ENCODE measurements at places on chromosomes 6 and 20.

- DNase-seq = no peak
Observed at GRCh38 chr20:41830702-41831101, 212.5 kb upstream of the CHD6 start.

GRCh38 chr6:33717934-33718455 is 6.5 kb upstream of the UQCC2 start:
- no peak for DNase-seq

DNA sequence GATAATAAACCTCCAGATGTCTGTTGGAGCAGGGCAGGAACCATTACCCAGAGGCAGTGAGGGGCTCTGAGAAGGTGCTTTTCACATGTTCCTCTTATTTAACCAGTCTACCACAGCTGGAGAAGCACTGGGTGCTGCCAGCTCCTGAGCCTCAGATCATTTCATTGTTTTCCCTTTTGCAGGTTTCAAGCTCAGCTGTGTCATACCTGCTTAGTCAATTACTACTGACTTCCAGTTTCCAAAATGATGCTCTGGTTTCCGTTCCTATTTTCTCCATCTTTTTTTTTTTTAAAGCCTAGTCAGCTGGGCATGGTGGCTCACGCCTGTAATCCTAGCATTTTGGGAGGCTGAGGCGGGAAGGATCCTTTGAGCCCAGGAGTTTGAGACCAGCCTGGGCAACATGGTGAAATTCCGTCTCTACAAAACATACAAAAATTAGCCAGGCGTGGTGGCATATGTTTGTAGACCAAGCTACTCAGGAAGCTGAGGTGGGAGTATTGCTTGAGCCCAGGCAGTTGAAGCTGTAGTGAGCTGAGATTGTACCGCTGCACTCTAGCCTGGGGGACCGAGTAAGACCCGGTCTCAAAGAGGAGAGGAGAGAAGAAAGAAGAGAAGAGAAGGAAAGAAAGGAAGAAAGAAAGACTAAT is 6.7 kb downstream of the FLOT1 start:
- no peak for DNase-seq

- DNase-seq = no peak
Observed at GRCh38 chr6:22062807-22063408, 233.9 kb downstream of the PRL start.

DNA sequence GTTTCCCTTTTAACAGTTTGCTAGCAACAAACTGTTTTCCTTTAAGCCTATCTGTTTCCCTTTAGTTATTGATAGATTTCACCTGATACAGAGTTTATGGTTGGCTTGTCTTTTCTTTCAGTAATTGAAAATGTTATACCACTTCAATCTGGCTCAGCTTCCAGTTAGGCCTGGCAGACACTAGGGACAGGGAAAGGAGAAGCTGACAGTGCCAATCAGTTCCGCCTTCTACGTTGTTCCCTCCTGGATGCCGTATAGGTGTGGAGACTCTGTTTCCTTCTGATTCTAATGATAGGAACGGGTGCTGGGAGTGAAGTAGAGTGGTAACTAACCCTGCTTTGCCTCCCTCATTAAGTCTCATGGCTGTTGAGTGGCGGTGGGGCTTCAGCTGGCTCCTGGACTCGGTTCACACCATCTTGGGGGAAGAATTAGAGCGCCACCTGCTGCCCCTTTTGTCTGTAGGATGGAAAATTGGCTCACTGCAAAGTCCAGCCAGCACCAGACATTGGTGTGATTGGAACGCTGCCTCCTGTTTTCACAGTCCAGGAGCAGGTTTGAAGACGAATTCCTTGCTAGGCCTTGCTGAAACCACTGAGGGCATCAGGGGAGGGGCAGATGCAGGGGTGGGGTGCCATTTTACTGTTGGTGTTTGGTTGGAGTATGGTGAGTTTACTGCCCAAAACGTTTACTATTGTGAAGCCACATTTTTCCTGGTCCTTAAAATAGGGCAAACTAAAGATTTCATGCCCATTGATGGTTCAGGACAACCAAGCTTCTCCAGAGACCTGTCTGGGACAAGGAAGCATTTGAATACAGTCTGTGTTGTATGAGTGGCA is 1729.5 kb downstream of the GRIK2 start:
- peak; percentile 1 for DNase-seq

GRCh38 chr20:21508230-21509078 is 5.4 kb downstream of the NKX2-2 start:
- DNase-seq = no peak

- DNase-seq = no peak
Observed at GRCh38 chr6:33981421-33981820, 164.5 kb downstream of the GRM4 start.

DNA sequence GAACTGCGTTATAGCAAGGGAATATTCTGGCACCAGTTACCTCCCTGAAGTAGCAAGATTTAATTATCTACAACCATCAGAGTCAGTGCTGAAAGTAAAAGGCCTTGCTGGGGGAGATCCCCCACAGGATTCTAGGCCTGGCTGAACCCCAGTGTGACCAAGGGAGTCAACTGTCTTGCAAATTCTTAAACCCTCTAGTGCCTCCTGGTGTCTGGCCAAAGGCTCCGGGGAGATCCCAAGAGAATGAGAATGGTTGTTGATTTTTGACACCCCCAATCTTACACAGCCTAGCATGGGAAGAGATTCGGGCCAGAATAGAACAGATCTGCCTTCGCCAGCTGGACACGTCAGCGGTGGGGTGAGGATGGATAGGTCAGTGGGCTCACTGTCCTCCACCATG is 179.4 kb downstream of the ERMARD start:
- no peak for DNase-seq

DNA sequence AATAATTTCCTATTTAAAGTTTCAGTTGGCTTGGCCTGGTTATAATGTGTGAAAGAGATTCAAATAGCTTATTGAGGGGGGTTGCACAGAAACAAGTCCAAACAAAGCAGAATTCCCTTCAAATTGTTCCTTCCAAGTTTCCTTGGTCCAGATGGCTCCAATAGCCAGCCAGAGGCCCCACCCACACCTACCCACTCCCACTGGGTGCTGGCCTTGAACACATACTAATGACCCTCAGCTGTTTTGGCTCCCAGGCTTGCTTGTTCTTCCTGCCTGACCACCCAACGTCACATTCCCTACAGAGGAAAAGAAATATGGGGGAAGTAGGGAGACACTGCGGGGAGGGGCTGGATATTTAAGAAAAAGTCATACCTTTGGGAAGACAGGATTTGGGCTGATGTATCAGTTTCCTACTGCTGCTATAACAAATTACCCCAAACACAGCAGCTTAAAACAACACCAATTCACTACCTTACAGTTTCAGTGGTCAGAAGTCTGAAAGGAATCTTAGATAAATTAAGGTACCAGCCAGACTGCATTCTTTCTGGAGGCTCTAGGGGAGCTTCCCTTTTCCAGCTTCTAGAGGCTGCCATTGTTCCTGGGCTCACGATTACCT is 95.7 kb downstream of the COL21A1 start:
- DNase-seq = no peak

- DNase-seq = no peak
Observed at GRCh38 chr6:20826378-20826777, 292.1 kb downstream of the CDKAL1 start.

DNA sequence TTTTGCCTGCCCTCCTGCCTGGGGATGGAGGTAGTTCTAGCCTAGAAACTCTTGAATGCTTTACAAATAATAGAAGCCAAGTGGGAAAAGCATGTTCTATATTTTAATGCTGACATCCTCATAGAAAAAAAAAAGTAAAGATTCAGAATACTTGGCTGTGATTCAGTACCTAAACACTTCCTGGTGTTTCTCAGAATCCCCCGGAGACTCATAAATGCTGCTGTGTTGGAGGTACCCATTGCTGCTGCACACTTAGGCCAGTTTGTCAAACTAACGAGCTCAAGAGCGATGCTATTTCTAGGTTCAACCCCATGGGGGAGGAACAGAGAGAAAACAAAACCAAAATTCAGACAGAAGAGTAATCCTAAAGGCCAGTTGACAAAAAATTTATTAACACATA is 38.8 kb upstream of the ZFP64 start:
- DNase-seq = no peak

- DNase-seq = no peak
Observed at GRCh38 chr6:40042232-40042631, 108.0 kb upstream of the MOCS1 start.

DNA sequence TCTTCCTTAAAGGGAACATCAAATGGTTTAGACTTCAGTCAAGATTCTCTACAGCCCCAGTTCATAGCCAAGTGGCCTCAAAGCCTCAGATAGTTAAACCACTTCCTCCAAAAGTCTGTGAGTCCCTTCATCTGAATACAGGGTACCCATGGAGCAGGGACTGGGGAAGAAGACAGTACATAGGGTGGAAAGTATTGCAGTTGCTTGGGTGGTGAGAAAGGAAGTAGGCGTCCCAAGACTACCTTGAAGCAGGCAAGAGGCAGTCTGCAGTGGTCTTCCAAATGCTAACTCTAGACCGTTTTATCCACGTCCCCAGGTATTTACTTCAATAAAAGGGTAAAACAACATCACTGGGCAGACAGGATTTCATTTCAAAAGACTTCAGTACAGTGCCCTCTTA is 2.0 kb downstream of the FYN start:
- DNase-seq = no peak

DNA sequence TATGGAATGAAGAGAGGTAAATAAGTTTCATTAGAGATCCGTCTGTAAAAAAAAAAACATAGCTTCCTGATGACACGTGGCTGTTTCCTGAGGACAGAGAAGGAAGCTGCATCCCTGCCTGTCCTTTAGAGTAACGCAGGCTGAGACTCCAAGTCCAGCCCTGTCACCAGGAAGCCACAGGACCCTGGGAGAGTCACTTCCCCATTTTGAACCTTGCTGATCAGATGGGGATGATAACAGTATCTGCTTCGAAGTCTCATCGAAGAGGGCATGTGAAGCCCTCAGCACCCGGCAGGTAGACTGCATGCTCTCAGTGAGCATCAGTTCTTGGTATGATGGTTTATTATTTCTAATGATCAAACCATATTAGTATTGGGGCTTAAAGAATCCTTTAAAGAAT is 139.1 kb upstream of the KCNG1 start:
- DNase-seq = no peak

GRCh38 chr6:163469459-163469985 is 55.0 kb downstream of the QKI start:
- no peak for DNase-seq

DNA sequence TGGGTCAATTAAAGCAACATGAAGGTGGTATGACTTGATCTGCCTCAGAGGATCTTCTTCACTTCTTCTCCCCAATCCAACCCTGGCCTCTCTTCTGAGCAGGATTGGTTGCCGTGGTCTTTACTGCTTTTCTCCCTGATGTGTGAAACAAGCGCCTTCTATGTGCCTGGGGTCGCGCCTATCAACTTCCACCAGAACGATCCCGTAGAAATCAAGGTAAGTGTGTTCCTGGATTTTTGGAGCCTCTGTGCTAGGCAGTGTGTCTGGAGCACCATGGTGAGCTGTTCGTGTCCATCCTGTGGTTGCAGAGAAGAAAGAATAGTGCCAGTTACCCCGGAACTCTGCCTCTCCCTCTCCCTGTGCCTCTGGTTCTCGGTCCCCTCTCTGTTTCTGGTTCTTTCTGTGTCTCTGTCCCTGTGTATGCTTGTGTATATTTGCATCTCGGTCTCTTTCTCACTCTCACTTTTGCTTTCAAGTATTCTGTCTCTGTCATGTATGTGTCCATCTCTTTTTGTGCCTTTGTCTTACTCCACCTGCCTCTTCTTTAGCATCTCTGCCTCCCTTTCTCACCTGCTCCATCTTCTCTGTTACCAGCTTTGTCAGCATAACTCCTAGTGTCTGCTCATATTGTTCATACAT is 23.5 kb downstream of the TM9SF4 start:
- no peak for DNase-seq

DNA sequence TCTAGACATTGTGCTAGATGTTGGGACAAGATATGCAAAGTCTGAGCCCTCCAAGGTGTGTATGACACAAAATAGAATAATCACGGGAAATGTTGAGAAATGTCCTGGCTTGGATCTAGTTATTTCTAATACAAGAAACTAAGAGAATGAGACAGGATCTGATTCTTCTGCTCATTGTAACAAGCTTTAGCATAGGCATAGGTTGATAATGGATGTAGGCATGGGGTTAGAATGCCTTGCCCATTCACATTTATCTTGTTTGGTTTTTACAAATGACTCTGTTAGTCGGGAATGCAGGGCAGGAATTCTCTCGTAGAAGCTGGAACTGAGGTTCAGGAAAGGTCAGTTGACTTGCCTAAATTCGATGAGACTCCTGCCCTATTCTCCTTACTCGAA is 1.5 kb upstream of the SLC26A8 start:
- DNase-seq = no peak

GRCh38 chr20:50233325-50234212 is 42.9 kb downstream of the CEBPB start:
- no peak for DNase-seq

GRCh38 chr20:58896820-58897219 is 44.3 kb downstream of the GNAS start:
- no peak for DNase-seq

GRCh38 chr6:15442467-15442866 is 196.6 kb downstream of the JARID2 start:
- no peak for DNase-seq

DNA sequence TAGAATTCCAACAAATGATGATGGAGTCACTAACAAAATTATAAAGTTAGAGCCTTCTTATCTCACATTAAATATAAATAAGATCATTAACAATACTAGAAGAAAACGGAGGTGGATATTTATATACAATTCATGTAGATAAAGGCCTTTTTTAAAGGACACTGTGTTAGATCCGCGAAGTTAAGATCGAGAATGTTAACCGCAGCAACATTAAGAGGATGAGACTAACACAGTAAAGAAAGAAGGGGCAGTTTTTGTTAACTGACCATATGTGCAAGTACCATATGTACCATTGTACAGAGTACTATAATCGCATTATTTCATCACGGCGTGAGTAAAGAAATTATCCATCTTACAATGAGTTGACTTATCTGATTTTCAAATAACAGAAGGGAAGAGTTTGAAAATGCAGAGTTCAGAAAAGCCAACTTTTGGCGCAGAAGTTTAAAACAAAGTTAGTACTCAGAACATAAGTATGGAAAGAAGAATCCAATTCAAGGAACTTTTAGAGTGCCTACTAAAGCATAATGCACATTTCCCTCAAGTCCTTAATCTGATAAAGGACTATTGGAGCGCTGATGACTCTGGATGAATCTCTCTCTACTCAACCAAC is 1.4 kb downstream of the FBXL4 start:
- no peak for DNase-seq

DNA sequence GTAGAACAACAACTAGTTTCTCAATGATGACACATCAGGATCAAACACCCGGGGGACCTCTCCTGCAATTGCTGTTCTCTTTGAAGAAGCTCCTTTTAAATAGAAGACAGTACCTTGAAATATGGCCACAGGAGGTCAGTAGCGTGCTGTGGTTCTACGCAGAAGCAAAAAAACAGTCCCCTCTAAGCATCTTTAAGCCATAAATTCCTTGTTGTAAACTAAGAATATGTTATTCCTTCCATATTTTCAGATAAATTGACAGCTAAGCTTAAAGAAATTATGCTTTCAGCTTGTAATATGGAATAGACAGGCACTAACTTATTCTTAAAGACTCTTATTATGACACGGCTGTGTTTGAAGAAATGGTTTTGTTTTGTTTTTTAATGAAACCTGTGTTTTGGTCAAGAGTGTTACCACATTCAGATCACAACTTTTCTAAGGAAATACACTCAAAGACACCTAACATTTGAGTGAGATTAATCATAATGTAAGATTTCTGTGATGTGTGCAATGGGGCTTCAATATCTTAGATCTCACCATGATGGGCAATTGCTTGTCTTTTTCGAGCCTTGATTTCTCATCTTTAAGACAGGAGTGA is 49.7 kb upstream of the IL20RA start:
- peak; percentile 34 for DNase-seq

GRCh38 chr6:72560721-72561593 is 60.9 kb upstream of the KCNQ5 start:
- no peak for DNase-seq
